ENCODE measurements at places on chromosomes 1 and 21.

DNA sequence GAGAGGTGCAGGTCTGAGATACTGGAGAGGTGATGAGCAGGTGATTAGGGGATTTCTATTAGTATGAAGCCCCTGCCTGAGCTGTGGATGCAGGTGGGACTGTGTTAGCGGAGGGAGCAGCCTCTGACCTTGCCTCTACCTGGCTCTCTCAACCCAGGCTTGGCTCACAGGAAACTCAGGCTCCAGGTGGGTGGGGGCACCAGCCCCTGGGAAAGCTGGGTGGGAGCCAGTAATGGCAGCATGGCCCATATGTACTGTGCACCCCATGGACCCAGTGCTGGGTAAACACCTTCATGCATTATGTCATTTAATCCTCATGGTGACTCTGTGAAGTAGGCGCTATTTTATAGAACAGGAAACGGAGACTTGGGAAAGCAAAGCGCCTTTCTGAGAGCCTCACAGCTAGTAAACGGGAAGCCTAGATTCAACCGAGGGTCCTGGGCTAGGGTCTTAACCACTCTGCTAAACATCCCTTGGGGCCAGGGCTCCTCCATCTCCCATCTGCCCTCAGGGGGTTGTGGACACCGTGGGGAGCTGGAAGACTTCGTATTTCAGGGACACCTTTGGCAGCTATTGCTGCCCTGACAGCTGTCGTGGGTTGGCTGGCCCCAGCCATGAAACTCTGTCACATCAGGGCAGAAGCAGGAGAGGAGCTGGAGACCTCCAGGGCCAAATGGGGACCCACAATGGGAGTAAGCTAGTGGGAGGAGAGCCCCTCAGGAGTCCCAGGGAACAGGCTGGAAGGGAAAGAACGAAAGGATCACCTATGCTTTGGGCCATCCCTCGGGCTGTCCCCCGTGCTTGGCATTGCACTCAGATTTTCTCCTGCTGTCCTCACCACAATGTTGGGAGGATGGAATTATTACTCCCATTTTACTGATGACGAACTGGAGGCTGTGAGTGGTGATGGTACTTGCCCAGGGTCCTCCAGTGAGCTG, 59.6 kb upstream of the CSF3R start:
- DNase-seq, result no peak

GRCh38 chr1:150018165-150018564, 7.6 kb upstream of the OTUD7B start:
- no peak for DNase-seq

- DNase-seq, result no peak
Observed at GRCh38 chr1:2480236-2480985, 4.3 kb downstream of the PLCH2 start.

DNA sequence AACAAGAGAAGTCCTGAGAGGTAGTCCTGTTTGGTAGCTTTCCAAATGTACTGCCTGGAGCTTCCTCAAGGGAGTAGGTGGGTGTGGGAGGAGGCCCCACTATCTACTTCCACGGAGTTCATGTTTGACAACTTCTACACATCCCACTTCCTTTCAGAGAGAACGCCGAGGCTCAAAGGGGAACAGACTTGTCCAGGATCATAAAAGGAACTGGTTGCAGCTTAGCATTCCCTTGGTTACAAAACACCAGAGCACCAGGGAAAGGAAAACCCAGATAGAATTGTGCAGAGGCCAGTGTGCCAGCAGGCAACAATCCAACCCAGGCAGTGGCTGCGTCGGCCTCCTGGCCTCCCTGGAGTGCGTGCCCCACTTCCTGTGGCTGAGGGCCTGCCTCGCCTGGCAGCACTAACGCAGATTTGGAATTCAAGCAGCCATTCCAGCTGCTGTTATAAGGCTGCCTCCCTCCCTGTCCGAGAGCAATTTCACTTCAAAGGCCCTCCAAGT, 4.2 kb upstream of the RAP1GAP start:
- DNase-seq, result no peak

GRCh38 chr1:176897350-176898236, 266.9 kb downstream of the ASTN1 start:
- no peak for DNase-seq

DNA sequence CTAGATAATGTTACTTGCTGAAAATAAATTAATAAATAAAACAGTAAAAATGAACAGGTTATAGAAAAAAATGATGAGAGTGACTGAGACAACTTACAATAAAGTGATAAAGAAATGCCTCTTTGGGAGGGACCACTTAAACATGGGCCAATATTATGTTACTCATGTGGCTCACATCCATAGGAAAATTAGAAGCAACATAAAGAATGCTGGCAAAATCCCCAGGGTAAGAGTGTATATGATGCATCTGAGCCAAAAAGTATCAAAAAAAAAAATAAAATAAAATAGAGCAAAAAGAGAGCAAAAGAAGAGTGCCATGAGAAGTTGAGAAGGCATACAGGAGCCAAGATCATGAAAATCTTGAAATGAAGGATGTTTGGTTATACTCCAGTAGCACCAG, 818.0 kb downstream of the LTN1 start:
- no peak for DNase-seq

- DNase-seq, result no peak
Observed at GRCh38 chr21:34648739-34649297, 20.0 kb upstream of the CLIC6 start.

DNA sequence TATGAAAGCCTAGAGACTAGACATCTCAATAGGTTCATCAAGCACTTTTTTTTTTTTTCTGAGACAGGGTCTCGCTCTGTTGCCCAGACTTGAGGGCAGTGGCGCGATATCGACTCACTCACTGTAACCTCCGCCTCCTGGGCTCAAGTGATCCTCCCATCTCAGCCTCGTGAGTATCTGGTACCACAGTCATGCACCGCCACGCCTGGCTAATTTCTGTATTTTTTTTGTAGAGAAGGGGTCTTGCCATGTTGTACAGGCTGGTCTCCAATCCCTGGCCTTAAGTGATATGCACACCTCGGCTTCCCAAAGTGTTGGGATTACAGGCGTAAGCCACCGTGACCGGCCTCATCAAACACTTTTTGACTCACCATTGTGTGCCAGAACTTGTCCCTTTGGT, 613 bp upstream of the GPATCH4 start:
- no peak for DNase-seq

- no peak for DNase-seq
Observed at GRCh38 chr1:199684686-199685273, 342.7 kb upstream of the NR5A2 start.

DNA sequence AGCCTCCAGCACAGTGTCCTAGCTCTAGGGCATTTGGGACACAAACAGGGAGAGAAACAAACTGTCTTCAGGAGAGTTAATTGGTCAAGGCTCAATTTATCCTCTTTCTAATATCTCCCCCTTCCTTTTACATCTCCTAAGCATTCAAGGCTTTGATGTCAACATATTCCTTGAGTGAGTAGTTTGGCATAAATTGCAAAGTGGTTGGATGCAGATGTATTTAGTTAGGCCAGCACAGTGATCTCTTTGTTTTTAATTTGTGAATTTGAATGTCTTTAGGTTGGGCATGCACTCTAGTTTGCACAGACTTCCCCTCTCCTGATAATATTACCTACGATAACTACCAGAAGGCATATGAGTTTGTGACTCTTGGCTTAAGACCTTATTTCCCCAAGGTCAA, 12.5 kb upstream of the OLFML2B start:
- DNase-seq, result no peak

DNA sequence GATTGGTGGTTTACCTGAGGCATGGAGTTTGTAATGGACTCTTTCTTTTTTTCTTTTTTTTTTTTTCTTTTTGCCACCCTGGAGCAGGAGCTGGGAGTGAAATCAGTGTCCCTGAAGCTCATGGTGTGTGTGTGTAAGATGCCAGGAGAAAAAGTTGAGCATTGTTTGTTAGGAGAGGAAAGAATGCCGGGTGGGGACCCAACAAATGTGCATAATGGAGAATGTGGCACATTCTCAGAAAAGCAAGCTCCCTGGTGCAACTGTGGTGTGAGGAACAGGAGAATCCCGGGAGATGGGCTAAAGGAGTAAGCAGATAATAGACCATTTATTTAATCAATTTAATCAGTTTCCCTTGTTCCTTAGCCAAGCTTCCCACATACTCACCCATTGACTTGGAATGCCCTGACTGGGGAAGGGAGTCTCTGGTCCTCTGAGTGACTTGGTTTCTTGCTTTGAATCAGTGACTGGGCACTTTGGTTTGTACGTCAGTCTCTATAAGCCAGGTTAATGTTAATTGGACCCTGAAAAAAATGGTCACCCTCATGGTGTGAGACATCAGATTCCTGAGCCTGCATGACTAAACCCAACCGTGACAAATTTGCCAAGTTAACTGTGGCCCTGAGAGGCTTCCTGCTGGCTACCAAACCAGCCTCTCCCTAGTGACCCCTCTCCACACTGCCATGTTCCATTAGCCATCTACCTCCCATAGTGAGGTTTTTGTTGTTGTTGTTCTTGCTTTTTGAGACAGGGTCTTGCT, 43.9 kb upstream of the ITPKB start:
- no peak for DNase-seq

All from activated naive CD4-positive, alpha-beta T cell (primary cell).